Stimulated activated CD4-positive, alpha-beta T cell treated with anti-CD3 and anti-CD28 coated beads, Interleukin-1b, Interleukin-23, amount 100 ng/mL, for 24 hours (primary cell): ENCODE measurements at places on chromosomes 7 and 10.

DNA sequence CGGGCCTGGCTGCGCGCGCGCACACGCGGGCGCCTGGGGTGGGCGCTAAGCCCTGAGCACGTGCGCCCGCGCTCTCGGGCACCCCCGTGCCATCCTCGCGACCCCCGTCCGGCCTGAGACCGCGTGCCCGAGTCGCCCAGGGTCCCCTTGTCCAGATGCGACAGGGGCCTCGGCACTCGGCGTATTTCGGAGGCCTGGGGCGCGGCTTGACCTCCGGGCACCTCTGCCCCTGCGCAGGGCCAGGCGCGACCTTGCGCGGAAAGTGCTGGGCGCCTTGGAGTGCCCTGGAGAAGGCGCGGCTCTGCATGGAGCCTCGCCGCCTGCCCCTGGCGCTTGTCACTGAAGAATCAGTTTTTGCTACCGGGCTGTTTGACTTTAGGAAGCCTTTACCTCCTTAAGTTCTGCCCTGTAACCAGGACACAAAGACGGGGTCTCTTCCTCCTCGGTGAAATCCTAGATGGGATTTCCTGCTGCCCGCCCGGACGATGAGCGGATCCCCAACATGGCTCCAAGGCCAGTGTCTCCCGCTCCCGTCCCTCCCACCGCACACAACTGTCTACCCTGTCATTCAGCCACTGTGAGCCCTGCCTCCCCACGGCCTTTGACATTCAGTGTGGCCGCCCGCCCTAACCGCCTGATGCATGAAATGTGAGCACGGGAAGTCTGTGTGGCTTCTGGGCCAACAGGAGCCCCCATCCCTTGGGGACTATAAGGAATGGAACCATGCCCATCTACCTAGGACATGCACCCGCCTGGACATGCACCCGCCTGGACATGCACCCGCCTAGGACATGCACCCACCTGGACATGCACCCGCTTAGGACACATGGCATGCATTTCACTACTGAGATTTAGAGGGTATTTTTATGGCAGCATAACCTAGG, 1.1 kb upstream of the STK32C start:
- no peak for DNase-seq

DNA sequence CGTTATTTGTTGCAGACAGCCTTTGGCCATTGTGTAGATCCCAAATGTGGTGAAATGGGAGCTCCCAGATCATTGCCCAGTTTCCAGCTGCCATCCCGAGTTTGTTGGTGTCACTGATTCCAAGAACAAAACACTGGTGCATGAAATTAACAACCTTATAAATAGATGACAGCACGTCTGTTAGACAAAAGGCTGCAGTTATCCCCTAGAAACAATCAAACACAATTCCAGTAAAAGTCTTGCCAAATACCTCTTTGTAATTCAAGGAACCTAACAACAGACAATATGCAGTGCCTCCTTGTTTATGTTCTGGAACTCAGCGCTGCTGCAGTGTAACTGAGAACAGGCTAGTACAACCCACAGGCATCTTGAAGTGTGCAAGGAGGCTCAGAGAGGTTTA, 404.5 kb downstream of the PAXIP1 start:
- DNase-seq = no peak

GRCh38 chr10:123446449-123447156, 219.6 kb upstream of the GPR26 start:
- DNase-seq = no peak

DNA sequence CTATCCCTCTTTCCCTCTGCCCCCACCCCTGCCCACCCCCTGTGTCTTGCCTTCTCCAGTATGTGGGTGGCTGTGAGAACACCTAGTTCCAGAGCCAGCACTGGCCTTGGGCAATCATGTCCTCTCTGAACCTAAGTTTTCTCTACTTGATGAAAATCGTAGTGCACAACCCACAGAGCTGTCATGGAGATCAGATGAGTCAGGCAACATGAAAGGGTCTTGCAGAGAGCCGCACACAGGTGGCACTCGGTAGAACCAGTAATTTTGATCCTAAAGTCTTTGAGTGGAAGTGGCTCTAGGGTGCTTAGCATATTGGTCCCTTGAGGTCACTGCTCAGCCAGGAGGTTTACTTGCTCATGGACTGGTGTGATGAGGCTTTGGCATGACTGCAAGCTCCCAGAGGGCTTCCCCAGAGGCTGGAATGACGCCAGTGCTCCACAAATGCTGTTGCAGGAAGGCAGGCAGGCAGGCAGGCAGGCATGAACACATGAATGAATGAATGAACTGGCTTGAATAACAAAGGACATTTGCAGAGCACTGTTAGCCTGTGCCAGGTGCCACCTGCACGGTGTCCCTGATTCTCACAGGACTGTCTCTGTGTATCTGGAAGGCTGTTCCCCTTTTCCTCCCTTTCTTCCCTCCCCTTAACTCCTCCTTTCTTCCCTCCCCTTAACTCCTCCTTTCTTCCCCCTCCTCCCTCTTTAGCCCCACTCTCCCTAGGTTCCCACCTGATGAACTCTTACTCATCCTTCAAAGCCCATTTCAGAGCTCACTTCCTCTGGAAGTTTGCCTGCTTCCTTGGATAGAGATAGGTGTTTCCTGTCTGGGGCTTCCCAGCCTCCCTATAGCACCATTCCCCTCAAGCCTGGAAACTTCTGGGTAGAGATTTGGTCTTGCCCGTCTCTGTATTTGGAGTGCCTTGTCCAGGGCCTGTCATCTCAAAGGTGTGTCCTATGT, 27.2 kb upstream of the CTBP2 start:
- DNase-seq = no peak

GRCh38 chr7:3730276-3730675, 429.2 kb downstream of the SDK1 start:
- DNase-seq = no peak

DNA sequence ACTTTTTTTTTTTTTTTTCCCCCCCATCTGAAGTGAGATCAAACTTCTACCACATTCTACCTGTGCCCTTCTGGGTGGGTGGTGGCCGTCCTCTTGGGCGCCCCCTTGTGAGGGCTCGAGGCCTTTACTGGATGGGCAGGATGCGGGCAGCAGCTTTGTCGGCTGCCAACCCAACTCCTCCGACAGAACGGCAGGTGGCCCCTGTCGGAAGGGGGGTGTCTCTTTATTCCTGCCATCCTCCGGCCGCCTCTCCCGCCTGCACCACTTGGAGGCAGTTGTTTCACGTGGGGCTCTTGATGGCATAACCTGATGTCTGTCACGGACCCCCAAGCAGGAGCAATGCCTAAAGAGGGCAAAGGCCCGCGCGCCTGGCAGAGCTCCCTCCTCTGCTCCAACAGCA, 31.0 kb downstream of the AMZ1 start:
- peak; percentile 57 for DNase-seq

GRCh38 chr7:84735011-84735410, 451.8 kb downstream of the SEMA3D start:
- DNase-seq = no peak

GRCh38 chr10:62779487-62780248, 24.9 kb upstream of the ADO start:
- peak; percentile 72 for DNase-seq

GRCh38 chr10:76022366-76022765, 590.9 kb downstream of the LRMDA start:
- DNase-seq = no peak

GRCh38 chr7:20779041-20779440, 7.6 kb downstream of the SP8 start:
- no peak for DNase-seq

DNA sequence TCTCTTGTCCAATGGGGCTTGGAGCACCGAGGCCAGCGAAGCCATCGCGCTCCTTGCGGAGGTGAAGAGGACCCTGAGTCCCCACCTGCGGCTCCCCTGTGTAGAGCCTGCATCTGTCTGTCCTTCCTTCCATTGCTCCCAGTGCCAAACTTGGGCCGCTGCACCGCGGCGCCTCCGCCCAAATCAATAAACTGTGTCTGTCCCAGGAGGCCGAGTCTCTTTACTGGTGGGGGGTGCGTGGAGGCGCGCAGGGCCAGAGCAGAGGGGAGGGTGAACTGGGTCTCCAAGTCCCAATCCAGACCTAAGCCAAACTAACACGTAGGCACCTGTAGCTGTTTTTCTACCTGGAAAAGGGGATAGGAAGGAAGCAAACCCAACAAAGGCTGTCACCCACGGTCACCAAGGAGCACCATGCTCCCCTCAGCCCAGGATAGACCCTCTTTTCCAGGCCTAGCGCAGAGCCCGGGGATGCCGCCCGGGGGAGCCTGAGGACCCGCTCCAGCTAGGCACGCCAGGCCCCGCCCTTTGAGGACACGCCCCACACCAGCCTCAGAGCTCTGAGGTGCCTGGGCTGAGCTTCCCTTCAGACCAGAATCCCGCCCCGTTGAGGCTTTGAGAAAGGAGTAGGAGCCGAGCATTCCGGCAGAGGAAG, 1.2 kb upstream of the CHAT start:
- no peak for DNase-seq

DNA sequence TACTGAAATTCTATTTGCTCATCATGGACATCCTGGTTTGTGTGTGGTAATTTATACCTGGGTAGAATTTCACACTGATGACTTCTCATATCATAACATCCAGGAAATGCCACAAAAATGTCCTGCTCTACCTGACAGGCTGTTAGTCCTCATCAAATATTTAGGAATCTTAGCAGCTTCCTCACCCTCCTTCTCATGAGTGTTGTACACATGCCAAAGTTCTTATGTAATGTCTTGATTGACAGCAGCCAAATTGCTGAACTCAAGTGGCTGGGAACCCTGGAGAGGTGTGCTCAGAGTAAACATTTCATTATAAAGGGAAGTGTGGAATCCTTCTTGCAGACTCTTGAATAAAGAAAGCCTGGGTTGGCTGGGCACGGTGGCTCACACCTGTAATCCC, 8.9 kb downstream of the EEPD1 start:
- DNase-seq = no peak

- DNase-seq = no peak
Measured at GRCh38 chr7:5564894-5565293, 141.3 kb upstream of the TNRC18 start.

DNA sequence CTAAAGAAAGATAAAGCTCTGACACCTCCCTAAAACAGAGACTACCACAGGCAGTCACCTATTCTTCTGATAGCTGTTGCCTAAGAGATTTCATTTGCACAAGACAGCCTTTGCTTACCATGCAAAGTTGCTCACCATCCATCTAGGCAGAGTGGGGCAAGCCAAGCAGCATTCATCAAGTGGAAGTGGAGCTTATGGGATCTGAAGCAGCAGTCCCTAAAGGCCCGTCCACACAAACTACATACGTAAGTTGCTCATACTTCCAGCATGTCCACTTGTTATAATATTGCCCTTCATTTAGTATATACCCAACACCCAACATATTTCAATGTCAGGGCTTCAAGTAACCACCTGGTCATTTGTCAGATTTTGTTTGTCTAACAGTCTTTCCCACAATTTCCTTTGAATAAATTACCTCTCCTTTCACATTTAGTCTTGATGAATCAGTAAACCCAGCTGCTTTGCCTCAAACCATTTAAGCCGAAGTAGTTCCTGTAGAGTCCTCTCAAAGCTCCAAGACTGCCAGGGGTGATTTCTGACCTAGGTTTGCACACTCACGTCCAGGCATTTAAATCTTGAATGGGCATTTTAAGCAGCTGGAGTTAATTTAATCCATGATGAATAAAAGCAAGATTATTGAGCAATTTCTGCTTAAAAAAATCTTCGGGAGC, 67.9 kb downstream of the ATAD1 start:
- DNase-seq = no peak

DNA sequence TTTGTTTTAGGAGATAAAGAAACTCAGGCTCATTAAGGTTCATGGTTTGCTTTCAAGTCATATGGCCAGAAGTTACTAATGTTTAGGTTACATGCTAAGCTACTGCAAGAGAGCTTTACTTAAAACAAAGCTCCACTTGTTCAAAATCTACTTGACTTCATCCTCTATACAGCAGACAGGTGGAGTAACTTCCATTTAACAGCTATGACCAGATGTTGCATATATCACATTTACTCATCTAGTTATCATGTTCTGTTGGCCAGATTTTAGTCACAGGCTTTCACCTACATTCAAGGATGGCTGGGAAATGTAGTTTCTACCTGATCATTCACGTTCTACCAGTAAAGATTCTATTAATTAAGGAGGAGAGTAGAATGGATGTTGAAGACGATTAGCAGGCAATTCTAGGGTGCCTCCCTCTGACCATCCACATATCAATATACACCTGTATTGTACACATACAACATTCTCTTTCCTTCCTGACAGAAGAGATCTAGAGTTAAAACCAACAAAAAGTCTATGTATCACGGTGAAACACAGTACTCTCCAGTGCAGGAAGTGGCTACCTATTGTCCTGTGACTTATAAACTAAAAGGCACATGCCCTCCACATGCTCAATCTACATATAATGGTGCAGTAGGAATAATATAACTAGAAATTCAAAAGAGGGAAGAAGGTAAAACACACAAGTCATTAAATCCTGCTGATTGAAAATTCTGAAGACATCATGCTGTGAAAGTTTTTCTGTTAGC, 488.0 kb downstream of the MDFIC start:
- DNase-seq = no peak

DNA sequence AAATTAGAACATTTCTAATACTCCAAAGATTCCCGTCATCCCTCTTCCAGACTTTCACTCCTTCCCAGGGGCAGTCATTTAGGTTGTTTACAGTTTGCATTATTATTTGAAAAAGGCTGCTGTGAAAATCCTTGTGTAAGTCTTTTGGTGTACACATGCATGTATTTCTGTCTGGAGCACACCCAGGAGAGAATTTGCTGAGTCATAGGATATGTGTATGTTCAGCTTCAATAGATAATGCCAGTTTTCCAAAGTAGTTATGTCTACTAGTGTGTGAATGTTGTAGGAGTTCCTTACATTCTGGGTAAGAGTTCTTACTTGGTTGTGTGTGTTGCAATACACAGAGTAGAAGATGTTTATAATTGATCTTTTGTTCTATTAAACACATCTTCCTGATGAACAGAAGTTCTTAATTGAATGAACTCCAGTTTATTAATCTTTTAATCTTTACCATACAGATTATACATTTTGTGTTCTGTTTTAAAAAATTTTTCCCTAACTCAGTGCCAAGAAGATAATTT, 25.3 kb downstream of the CROT start:
- DNase-seq = no peak

- DNase-seq = no peak
Measured at GRCh38 chr7:117190104-117190503, 132.8 kb downstream of the WNT2 start.

DNA sequence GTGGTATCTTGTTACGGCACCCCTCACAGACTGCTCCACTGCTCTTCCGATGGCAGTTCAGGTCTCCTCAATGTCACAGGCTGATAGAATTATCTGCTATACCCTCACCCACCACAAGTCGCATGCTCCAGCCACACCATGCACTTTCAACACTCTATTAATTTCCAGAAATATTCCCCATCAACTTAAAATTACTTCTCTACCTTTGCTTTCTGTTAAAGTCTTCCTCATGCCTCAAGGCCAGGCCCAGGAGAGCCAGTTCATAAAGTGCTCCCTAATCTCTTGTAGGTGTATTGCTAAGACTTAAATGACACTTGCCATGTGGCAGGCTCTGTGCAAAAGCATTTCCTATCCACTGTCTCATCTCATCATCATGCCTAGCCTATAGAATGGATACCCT, 105.9 kb upstream of the ARID5B start:
- DNase-seq = no peak

GRCh38 chr7:29359482-29360093, 165.0 kb downstream of the CHN2 start:
- DNase-seq = no peak
